ENCODE measurements at places on chromosomes 1 and 21. TPM values are rescaled to one million over a fixed set of nuclear protein-coding genes. Genes with fewer than 3 reads are reported as not detected.

- peak overlapping the region; percentile 52 for H3K27ac ChIP-seq
- no peak for DNase-seq
- H3K36me3 ChIP-seq = no peaks in the 10 kb centered on the region
- no peaks in the 10 kb centered on the region for H3K27me3 ChIP-seq
Measured at GRCh38 chr1:201767339-201767738, 61.6 kb upstream of the IPO9 start.

GRCh38 chr1:66692681-66693080 lies 59.6 kb upstream of the DYNLT5 start:
- H3K4me3 ChIP-seq = no peak overlapping the region
- no peaks in the 10 kb centered on the region for H3K36me3 ChIP-seq
- no peak overlapping the region for H3K27ac ChIP-seq
- H3K4me1 ChIP-seq = peaks cover 2% of the 10 kb centered on the region

DNA sequence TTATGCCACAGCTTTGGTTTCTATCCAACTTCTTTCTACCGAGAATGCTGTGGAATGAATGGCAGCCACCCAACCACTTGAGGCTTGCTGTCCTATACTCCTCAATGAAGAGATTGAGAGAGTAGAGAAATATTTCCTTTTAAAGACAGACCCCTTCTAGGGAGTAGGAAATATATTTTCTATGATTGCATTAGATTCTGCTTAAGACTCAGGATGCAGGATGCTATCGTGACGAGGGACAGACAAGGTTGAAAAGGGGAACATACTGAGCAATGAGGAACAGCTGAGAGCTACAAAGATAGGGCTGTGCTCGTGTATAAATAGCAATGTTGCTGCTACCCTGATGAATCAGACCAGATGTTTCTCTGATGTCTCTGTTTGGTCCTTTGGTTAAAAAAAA lies 7.1 kb upstream of the RASAL2 start:
- H3K4me1 ChIP-seq = peaks cover 7% of the 10 kb centered on the region
- DNase-seq = no peak
- H3K4me3 ChIP-seq = no peak overlapping the region
- no peaks in the 10 kb centered on the region for H3K27me3 ChIP-seq
- no peaks in the 10 kb centered on the region for H3K36me3 ChIP-seq

- DNase-seq = no peak
- no peak overlapping the region for H3K4me3 ChIP-seq
- H3K27me3 ChIP-seq = no peaks in the 10 kb centered on the region
- H3K27ac ChIP-seq = no peak overlapping the region
Measured at GRCh38 chr1:4691766-4692405, 37.5 kb downstream of the AJAP1 start.

- H3K4me3 ChIP-seq = no peak overlapping the region
- H3K4me1 ChIP-seq = no peaks in the 10 kb centered on the region
- DNase-seq = no peak
- H3K27me3 ChIP-seq = no peaks in the 10 kb centered on the region
Measured at GRCh38 chr1:171834821-171835220, 6.5 kb upstream of the DNM3 start.

GRCh38 chr1:31823780-31824179 lies 8.0 kb upstream of the SPOCD1 start:
- no peak overlapping the region for H3K27ac ChIP-seq
- H3K27me3 ChIP-seq = no peaks in the 10 kb centered on the region
- no peak for DNase-seq
- no peak overlapping the region for H3K4me3 ChIP-seq
- no peaks in the 10 kb centered on the region for H3K36me3 ChIP-seq
- no peaks in the 10 kb centered on the region for H3K4me1 ChIP-seq

GRCh38 chr1:101251504-101251903 lies 14.7 kb downstream of the S1PR1 start:
- no peaks in the 10 kb centered on the region for H3K4me1 ChIP-seq
- no peak overlapping the region for H3K4me3 ChIP-seq
- no peaks in the 10 kb centered on the region for H3K27me3 ChIP-seq

- no peak overlapping the region for H3K27ac ChIP-seq
- H3K36me3 ChIP-seq = no peaks in the 10 kb centered on the region
- H3K4me3 ChIP-seq = no peak overlapping the region
Measured at GRCh38 chr1:173581383-173582079, 21.3 kb downstream of the SLC9C2 start.

DNA sequence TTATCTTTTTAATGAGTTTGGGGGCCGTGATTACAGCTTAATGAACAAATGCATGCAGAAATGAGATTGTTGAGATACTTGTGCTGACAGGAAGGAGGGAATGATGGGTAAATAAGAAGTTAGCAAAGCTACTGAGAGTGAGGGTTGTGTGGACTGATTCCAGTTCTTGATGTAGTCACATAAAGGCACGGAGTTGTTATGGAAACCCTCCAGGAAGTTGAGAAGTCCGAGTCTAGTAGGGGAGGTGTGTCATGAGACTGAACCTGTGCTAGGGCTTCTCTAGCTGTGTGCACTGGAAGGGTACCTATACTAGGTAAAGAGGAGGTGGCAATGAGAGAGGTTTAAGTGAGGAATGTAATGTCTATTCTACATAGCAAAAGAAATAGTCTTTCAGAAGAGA lies 475.7 kb downstream of the USP25 start:
- H3K4me1 ChIP-seq = no peaks in the 10 kb centered on the region
- no peak overlapping the region for H3K4me3 ChIP-seq
- H3K36me3 ChIP-seq = no peaks in the 10 kb centered on the region
- no peak overlapping the region for H3K27ac ChIP-seq
- DNase-seq = no peak

- H3K27me3 ChIP-seq = no peaks in the 10 kb centered on the region
- H3K27ac ChIP-seq = no peak overlapping the region
- no peak for DNase-seq
- H3K4me1 ChIP-seq = peaks cover 9% of the 10 kb centered on the region
- H3K36me3 ChIP-seq = no peaks in the 10 kb centered on the region
Measured at GRCh38 chr1:192488058-192488457, 87.5 kb upstream of the RGS1 start.

- no peaks in the 10 kb centered on the region for H3K27me3 ChIP-seq
- no peaks in the 10 kb centered on the region for H3K4me1 ChIP-seq
- H3K4me3 ChIP-seq = no peak overlapping the region
- DNase-seq = no peak
- no peak overlapping the region for H3K27ac ChIP-seq
- H3K36me3 ChIP-seq = peaks cover 40% of the 10 kb centered on the region
Measured at GRCh38 chr1:165683848-165684485, 14.4 kb downstream of the ALDH9A1 start.

DNA sequence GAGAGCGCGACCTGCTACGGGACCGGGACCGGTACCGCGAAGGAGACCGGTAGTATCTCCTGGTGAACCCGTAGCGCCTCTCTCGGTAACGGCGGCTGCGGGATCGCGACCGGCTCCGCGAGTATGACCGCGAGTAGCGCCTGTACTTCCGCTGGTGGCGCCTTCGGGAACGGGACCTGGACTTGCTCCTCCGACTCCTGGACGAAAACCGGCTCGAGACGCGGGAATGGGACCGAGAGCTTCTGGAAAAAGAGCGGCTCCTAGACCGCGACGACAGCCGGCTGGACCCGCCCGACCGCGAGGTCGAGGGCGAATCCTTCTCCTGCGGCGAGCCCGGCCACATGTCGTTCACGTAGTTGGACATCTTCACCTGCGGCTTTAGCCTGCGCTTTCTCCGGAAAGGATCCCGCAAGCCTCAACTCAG lies 642 bp downstream of the RSRP1 start:
- H3K27ac ChIP-seq = peak overlapping the region; percentile 96
- no peak for DNase-seq
- H3K4me1 ChIP-seq = peaks cover 22% of the 10 kb centered on the region
- H3K27me3 ChIP-seq = no peaks in the 10 kb centered on the region

DNA sequence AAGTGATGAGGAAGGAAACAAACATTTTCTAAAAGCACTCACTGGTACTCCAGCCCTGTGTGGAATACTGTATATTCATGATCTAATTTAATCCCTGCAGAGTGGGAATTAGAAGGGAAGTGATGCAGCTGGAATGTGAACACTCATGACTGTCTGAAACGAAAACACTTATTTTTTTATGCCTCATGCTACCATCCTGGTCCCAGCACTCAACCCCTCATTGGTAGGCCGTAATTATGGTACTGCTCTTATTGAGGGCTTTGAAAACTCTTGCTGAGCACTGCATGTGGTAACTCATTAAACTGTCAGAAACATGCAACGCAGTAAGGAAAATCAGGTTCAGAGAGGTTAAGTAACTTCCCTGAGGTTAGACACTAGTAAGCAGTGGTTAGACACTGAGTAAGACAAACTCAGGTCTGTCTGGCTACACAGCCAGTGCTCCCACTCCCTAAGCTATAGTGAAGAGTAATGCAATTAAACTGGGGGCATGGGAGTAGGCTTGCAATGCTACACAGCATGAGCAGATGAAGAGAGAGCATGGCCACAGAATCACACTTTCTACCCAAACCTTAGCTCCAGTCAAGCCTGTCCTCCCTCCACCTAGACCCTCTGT lies 17.3 kb upstream of the TNFSF4 start:
- no peak for DNase-seq
- H3K36me3 ChIP-seq = no peaks in the 10 kb centered on the region
- H3K27ac ChIP-seq = no peak overlapping the region
- no peak overlapping the region for H3K4me3 ChIP-seq
- H3K4me1 ChIP-seq = no peaks in the 10 kb centered on the region
- H3K27me3 ChIP-seq = no peaks in the 10 kb centered on the region

DNA sequence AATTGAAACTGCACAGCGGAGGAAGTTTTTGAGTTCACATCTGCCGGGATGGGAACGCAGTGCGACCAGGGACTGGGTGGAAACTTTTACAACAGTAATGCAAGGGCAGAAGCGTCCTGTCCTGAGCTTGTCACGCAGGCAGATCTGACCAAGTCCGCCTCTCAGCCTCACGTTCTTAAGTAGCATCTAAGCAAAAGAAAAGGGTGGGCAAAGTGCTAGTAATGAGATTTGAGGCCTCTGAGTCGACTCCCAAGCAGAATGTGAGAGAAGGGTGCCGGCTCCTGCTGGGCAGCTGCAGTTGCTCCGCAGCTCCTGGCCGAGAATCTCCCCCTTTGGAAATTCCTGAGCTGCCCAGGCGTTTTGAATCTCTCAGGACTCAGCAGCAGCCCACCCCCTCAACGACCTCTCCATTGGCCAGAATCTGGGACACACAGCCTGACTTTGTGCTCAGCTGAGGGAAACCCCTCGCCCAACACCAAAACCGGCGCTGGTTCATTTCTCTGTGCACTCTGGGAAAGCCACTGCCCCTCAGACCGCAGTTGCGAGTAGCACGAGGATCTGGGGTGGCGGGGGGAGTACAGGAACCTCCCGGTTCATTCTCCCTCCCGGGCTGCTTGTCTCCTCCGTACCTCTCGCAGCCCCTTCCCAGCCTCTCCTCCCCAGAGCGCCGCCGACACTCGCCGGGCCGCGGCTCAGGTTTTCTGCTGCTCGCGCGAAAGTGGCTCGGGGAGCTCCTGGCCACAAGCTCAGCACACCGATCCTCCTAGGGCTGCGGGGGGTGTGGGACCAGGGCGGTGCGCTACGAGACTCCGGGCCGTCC lies 913 bp upstream of the S1PR1 start:
- H3K4me1 ChIP-seq = peaks cover 12% of the 10 kb centered on the region
- H3K4me3 ChIP-seq = peak overlapping the region; percentile 84
- H3K27ac ChIP-seq = peak overlapping the region; percentile 73
- no peaks in the 10 kb centered on the region for H3K27me3 ChIP-seq

- H3K27me3 ChIP-seq = no peaks in the 10 kb centered on the region
- no peak overlapping the region for H3K27ac ChIP-seq
- no peak for DNase-seq
- H3K4me3 ChIP-seq = no peak overlapping the region
- H3K36me3 ChIP-seq = peaks cover 15% of the 10 kb centered on the region
Measured at GRCh38 chr1:92343061-92343460, 44.2 kb downstream of the RPAP2 start.

- H3K4me3 ChIP-seq = no peak overlapping the region
- no peaks in the 10 kb centered on the region for H3K4me1 ChIP-seq
- no peak overlapping the region for H3K27ac ChIP-seq
- no peaks in the 10 kb centered on the region for H3K27me3 ChIP-seq
Measured at GRCh38 chr1:70685300-70686286, 274.5 kb downstream of the CTH start.

- no peak overlapping the region for H3K4me3 ChIP-seq
- H3K4me1 ChIP-seq = no peaks in the 10 kb centered on the region
- H3K27me3 ChIP-seq = no peaks in the 10 kb centered on the region
- H3K36me3 ChIP-seq = no peaks in the 10 kb centered on the region
Measured at GRCh38 chr1:29593601-29594382, 357.5 kb downstream of the PTPRU start.

- H3K4me1 ChIP-seq = peaks cover 52% of the 10 kb centered on the region
- H3K27me3 ChIP-seq = no peaks in the 10 kb centered on the region
- peak; percentile 58 for DNase-seq
- H3K27ac ChIP-seq = peak overlapping the region; percentile 94
- no peak overlapping the region for H3K4me3 ChIP-seq
Measured at GRCh38 chr21:46056450-46056903, 41.4 kb upstream of the COL6A2 start.

DNA sequence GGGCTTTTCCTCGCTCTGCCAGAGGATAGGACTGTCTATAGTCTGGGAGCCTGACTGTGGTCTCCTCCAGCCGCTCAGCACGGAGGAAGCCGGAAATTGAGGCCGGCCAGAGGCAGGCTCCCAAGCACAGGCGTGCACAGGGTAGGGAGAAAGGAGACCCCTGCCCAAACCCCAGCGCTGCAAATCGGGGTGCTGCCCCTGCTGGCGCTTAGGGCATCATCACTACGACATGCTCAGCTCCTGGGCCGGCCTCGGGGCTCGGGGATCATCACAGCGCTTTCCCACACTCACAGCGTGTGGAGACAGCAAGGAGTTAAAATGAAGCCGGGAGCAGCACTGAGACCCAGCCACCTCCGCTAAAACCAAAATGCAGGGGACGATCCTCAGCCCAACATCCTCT lies 62.8 kb upstream of the ARHGEF16 start:
- no peaks in the 10 kb centered on the region for H3K27me3 ChIP-seq
- peaks cover 48% of the 10 kb centered on the region for H3K4me1 ChIP-seq
- H3K36me3 ChIP-seq = no peaks in the 10 kb centered on the region

DNA sequence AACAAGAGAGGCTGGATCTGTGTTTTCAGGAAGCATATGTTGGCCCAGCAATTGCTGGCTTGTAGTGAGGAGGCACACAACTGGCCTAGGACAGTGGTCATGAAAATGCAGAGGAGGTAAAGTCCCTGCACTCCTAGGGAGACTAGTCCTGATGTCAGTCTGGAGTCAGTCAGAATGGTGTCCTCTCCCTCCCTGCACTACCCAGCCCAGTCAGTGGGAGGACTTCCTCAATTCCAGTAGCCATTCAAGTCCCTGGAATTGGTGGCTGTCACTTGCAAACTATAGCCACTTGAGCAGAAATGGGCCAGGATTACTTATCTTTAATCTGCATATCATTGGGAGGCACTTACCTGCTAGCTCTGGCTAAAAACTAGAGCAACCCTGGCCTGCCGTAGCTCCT lies 18.6 kb downstream of the NDUFS5 start:
- no peaks in the 10 kb centered on the region for H3K4me1 ChIP-seq
- H3K36me3 ChIP-seq = peaks cover 26% of the 10 kb centered on the region

Gene DCST1
- not detected for total RNA-seq

Gene CYP2J2
- total RNA-seq = not detected

Gene TSPAN1
- total RNA-seq = 8.9 TPM

Gene TMPRSS3
- not detected for total RNA-seq

Gene GBP1
- total RNA-seq = 59.7 TPM

Gene FAM151A
- not detected for total RNA-seq

Gene GBP4
- total RNA-seq = 6.6 TPM

Gene TCHH
- total RNA-seq = not detected

Gene ATP6V1G3
- not detected for total RNA-seq

Gene LY9
- total RNA-seq = 0.11 TPM

Gene GREM2
- total RNA-seq = not detected

Gene DIO1
- not detected for total RNA-seq

Gene FNDC5
- 8.9 TPM for total RNA-seq

Gene LRRN2
- 6.5 TPM for total RNA-seq

Gene FCGR3A
- 8.8 TPM for total RNA-seq

Gene CACNA1E
- not detected for total RNA-seq

Gene CELF3
- total RNA-seq = not detected

Gene MLLT11
- total RNA-seq = 3.6 TPM

Gene CHRNB2
- total RNA-seq = not detected

Data from ascending aorta (tissue), 2 donors.